Right lobe of liver (tissue), 6 donors: ENCODE measurements at places on chromosomes 11 and 22. TPM values are rescaled to one million over a fixed set of nuclear protein-coding genes. Genes with fewer than 3 reads are reported as not detected.

Gene FXYD6
- 4.9 TPM for total RNA-seq

DNA sequence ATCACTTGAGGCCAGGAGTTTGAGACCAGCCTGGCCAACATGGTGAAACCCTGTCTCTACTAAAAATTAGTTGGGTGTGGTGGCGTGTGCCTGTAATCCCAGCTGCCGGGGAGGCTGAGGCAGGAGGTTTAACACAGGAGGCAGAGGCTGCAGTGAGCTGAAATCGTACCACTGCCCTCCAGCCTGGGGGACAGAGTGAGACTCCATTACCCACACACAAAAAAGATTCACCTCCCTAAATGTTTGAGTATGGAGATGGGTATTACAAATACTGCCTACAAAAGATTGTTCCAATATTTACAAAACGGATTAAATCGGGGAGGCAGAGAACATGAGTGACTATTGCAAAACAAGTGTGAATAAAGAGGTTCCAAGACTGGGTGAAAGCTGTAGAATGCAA, 98.3 kb downstream of the PICALM start:
- H3K27me3 ChIP-seq = no peaks in the 10 kb centered on the region
- H3K4me3 ChIP-seq = no peak overlapping the region
- no peak for DNase-seq
- peaks cover 62% of the 10 kb centered on the region for H3K36me3 ChIP-seq

GRCh38 chr11:434496-434895, 7.3 kb downstream of the ANO9 start:
- H3K27me3 ChIP-seq = no peaks in the 10 kb centered on the region
- no peak overlapping the region for H3K27ac ChIP-seq
- H3K36me3 ChIP-seq = no peaks in the 10 kb centered on the region
- no peak overlapping the region for H3K4me3 ChIP-seq

GRCh38 chr11:64285885-64286800, 495 bp downstream of the GPR137 start:
- H3K36me3 ChIP-seq = no peaks in the 10 kb centered on the region
- H3K4me3 ChIP-seq = peak overlapping the region; percentile 93
- peak; percentile 80 for DNase-seq
- H3K27ac ChIP-seq = peak overlapping the region; percentile 95

DNA sequence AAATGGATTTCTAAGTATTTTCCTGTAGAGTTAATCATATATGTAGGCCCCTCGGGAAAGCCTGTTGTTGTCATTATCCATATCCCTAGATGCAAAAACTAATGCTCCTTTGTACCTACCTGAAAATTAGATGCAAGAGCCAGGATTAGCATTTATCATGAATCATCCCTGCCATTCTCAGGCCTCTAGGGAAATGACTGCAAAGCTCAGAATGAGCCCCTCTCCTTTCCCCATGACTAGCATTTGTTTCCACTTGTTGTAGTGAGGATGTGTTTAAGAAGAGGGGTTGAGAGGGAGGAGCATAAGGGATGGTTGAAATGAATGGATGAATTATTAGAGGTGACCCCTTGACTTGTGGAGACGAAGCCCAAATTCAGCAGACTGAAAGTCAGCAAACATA, 537.9 kb downstream of the NTM start:
- peaks cover 4% of the 10 kb centered on the region for H3K27me3 ChIP-seq
- no peak overlapping the region for H3K4me3 ChIP-seq
- DNase-seq = no peak
- H3K4me1 ChIP-seq = no peaks in the 10 kb centered on the region
- no peak overlapping the region for H3K27ac ChIP-seq
- no peaks in the 10 kb centered on the region for H3K36me3 ChIP-seq

DNA sequence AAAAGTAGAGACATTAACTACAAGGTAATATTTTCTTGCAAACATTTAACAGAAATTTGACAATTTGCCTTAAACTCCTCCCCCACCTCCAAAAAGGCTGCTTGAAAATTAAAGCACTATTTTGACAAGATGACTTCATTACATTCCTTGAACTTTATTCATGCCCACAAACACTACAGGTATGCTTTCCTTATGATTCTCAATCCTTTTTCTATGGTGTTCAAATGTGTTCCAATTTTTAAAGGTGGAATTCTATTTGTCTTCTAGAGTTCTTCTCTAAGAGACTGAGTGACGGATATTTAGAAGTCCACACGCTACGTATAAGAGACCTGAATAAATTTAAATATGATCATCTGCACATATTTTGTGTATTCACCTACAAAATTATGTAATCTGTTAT, 69.4 kb downstream of the MRTFA start:
- H3K4me1 ChIP-seq = no peaks in the 10 kb centered on the region
- no peaks in the 10 kb centered on the region for H3K36me3 ChIP-seq
- H3K27me3 ChIP-seq = no peaks in the 10 kb centered on the region

- no peak overlapping the region for H3K4me3 ChIP-seq
- no peaks in the 10 kb centered on the region for H3K36me3 ChIP-seq
- no peak for DNase-seq
- H3K27me3 ChIP-seq = no peaks in the 10 kb centered on the region
Measured at GRCh38 chr22:27264184-27264583, 537.4 kb downstream of the MN1 start.

- no peak overlapping the region for H3K27ac ChIP-seq
- DNase-seq = peak; percentile 31
- no peak overlapping the region for H3K4me3 ChIP-seq
- no peaks in the 10 kb centered on the region for H3K36me3 ChIP-seq
Measured at GRCh38 chr22:46033256-46034200, 56.6 kb upstream of the WNT7B start.

DNA sequence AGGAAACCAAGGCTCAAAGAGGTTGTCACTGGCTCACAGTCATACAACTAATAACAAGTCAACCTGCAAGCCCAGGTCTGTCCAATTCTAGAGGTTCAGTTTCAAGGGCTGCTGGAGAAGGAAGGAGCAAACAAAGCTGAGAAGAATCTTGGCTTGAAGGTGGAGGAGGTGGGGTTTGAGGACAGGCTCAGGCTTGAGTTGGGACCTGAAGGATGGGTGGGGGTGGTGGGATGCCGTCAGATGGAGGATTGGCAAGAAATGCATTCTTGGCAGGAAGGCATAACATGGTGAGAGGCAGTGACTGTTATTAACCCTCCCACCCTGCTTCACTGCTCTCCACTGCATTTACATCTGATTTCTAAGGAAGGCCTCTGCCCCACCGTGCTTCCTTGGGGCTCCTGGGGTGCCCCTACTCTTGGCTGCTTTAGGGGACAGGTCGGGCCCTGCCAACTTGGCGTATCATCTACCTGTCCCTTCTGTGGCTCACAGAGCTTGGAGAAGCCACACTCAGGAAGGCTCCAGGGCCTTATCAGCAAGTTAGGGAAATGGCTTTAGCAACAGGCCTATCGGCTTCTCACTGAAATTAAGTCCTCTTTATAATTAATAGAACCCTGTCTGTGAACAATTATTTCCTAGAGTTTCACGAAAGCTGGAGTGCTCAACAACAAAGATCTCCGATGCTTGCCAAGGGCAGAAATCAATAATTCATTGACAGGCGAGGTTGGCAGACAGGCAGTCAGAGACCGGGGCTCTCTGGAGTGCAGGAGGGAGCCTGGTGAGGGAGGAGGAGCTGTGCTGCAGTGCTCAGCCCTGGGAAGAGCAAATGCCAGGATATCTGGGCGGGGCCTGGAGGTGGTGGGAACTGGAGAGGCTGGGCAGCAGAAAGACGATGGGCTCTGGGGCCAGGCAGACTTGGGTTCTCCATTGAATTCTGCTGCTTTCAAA, 84.9 kb upstream of the NARS2 start:
- H3K27me3 ChIP-seq = no peaks in the 10 kb centered on the region
- no peaks in the 10 kb centered on the region for H3K36me3 ChIP-seq
- no peak overlapping the region for H3K27ac ChIP-seq
- H3K4me3 ChIP-seq = no peak overlapping the region

DNA sequence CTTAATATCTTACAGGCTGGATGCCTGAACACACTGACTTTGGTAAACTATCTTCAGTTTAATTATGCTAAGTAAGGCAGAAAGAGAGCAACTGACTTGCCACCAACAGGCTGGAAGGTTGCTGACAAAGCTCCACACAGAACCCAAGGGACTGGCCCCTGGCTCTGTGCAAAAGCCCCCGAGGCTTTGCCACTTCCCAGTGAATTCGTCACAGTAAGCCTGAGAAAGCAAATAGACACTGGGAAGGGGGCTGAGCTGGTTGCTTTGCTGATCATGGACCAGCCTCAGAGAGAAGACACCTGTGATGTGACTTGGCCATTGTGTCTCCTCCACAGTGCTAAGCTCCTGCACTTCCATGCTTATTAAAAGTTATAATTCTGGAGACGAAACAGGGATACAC, 91.7 kb downstream of the BLID start:
- H3K27me3 ChIP-seq = no peaks in the 10 kb centered on the region
- H3K4me3 ChIP-seq = no peak overlapping the region
- no peaks in the 10 kb centered on the region for H3K36me3 ChIP-seq

Gene PHOX2A
- not detected for total RNA-seq

DNA sequence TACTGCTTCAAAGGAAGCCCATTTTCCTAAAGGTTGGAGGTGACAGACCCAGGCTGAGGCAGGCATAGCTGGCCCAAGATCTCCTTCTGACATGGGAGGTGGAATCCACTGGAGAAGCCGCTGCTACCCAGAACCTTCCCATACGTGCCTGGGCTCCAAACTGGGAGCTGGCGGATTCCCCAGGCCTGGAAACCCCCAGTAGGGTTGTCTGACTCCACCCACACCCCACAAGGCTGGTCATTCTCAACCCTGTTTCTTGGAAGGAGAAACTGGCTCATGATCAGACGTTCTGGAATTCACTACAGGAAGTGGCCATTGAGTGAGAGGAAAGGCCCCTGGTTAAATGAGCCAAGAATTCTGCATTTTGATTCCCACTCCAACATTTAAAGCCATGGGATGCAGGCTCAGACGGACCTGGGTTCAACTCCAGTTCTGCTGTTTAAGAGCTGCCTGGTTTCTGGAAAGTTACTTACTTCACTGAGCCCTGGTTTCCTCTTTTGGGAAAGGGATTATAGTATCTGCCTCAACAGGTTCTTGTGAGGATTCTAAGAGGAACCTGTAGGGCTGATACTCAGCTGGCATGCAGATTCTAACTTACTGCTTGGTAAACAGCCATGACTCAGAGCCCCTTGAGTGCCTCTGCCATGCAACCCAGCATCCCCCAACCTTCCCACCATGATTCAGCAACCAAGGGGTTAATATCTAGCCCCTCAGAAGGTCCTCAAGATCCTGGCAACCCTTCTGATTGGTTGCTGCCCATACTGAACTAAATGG, 19.4 kb upstream of the TSKU start:
- H3K27ac ChIP-seq = no peak overlapping the region
- H3K4me1 ChIP-seq = peaks cover 4% of the 10 kb centered on the region
- DNase-seq = no peak
- H3K36me3 ChIP-seq = no peaks in the 10 kb centered on the region

- H3K36me3 ChIP-seq = no peaks in the 10 kb centered on the region
- H3K4me3 ChIP-seq = no peak overlapping the region
- DNase-seq = no peak
- H3K4me1 ChIP-seq = no peaks in the 10 kb centered on the region
Measured at GRCh38 chr11:10426475-10426874, 28.6 kb upstream of the AMPD3 start.

Gene DERL3
- 6.0 TPM for total RNA-seq

- no peak overlapping the region for H3K27ac ChIP-seq
- no peak for DNase-seq
- no peaks in the 10 kb centered on the region for H3K4me1 ChIP-seq
- no peaks in the 10 kb centered on the region for H3K36me3 ChIP-seq
- no peaks in the 10 kb centered on the region for H3K27me3 ChIP-seq
Measured at GRCh38 chr11:34565417-34566207, 52.0 kb upstream of the ELF5 start.

Gene SCN3B
- total RNA-seq = 0.04 TPM

Gene MDK
- total RNA-seq = 6.4 TPM

- H3K36me3 ChIP-seq = no peaks in the 10 kb centered on the region
- no peak for DNase-seq
Measured at GRCh38 chr22:12601870-12602779, 2925.9 kb upstream of the OR11H1 start.

Gene ACRV1
- total RNA-seq = not detected
